ENCODE measurements at places on chromosomes 2 and 18.

DNA sequence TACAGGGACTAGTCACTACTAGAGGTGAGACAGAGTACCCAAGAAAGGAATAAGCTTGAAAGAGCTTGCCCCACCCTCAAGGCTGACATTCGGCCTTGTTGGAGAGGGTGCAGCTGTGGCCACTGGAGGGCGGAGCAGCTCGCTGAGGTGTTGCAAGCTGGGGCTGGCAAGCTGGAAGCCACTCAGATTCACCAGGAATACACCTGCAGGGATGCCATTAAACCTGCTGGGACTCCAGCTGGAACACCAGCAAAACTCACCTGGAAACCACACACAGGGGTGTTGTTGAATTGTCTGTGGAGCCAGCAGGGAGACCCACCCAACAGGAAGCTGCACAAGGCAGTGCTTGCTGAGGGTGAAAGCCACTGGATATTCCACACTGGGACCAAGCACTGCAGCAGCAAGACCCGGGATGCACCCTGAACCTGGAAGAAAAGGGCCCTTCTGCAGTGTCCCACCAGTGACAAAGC is 26.1 kb downstream of the KCTD18 start:
- DNase-seq: peak; percentile 20

- DNase-seq: no peak
Observed at GRCh38 chr2:207225773-207226172, 60.0 kb upstream of the KLF7 start.

GRCh38 chr2:117562654-117563053 is 251.8 kb upstream of the DDX18 start:
- DNase-seq: no peak

- no peak for DNase-seq
Observed at GRCh38 chr2:120825370-120826259, 89.9 kb downstream of the GLI2 start.

DNA sequence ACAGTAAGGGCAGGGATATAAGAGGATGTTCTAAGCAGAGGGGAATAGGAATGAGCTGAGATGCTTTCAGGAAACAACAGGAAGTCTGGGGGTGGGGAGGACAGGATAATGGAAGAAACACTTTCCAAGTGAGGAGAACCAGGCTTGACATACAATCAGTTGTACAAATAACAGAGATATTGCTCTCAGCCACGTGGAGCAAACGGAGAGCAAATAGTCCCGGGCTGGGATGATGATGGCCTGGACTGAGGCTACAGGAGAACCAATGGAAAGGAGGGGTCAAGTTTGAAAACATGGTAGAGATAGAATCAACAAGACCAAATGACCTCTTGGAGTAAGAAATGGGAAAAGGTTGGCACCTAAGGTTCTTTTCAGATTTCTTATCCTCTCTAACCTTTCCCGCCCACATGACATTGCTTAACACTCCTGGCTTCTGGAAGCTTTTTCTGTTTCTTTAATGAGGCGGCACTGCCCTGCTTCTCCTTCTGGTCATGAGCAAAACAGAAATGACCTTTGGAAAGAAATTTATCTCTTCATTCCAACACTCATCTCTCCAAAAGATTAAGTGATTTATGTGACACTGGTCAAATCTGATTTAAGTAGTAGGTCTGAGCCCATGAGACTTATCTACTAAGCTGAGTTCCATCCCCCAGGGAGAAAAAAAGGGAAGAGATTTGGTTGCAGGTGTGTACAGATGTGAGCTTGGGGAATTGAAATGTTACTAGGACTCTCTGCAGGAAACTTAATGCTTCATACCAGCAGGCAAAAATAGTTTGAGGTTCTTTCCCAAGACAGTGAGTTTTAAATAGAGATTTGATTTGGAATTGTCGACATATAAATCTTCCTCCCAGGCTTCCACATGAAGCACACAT is 442.9 kb upstream of the HNRNPA3 start:
- DNase-seq: no peak

DNA sequence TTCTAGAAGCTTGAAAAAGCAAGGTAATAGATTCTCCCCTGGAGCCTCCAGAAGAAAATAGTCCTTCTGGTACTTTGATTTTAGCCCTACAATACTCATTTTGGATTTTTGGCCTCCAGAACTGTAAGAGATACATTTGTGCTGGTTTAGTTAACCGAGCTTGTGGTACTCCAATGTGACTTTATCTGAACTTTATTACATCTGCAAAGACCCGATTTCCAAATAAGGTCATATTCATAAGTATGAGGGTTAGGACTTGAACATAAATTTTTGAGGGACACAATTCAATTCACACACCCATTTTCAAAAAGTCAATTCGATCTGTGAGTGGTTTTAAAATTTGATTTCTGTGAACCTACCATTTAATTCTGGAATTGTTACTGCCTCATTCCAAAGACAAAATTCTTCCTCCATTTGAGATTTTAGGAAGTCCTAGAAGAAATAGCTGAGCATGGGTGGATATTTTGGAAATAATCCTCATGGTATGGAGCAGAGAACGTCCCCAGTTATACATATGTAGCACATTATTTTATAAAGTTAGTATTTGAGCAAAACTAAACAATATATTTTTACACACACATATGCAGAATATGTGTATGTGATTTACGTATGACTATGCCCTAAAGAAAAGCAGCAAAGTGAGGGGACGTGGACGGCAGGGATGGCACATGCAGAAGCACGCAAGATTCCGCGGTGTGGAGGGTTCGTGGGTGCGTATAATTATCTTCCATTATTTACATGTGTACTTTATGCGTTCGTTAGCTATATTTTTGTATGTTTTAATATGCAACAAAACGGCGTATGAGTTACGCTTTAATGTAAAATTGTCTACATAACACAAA is 905 bp upstream of the NUP35 start:
- no peak for DNase-seq

GRCh38 chr2:240494194-240494793 is 58.8 kb downstream of the GPC1 start:
- DNase-seq: no peak

GRCh38 chr18:48925491-48925780 is 25.3 kb downstream of the SMAD7 start:
- no peak for DNase-seq

DNA sequence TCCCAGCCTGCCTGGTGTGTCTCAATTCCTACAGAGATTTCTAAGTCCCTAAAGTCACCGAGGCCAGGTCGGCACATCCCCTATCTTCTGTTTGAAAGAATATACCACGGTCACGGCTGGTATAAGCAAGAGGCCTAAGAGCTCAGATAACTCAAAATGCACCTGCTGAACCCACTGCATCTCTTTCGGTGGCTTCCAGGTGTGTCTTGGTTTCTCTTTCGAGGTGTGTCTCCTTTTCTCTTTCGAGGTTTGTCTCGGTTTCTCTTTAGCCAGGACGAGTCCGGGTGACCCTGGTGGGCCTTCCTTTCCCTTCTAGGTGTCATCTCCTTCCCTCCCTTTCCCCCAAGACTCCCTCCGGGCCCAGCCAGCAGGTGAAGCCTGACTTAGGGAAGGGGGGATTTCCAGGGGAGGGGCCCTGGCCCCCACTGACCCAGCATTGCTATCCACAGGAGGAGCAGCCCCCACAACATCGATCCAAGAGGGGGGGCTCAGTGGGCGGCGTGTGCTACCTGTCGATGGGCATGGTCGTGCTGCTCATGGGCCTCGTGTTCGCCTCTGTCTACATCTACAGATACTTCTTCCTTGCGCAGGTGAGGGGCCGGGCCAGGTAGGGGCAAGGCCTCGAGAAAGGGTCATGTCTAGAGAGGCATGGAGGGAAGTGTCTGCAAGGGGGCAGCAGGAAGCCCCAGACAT is 8.4 kb downstream of the ITM2C start:
- DNase-seq: no peak

- no peak for DNase-seq
Observed at GRCh38 chr18:61047794-61048193, 285.4 kb upstream of the CDH20 start.

GRCh38 chr2:62801814-62802523 is 96.5 kb downstream of the EHBP1 start:
- DNase-seq: no peak

GRCh38 chr2:180707884-180708205 is 272.6 kb upstream of the UBE2E3 start:
- peak; percentile 37 for DNase-seq

GRCh38 chr2:241799522-241800197 is 9.3 kb upstream of the NEU4 start:
- DNase-seq: no peak

DNA sequence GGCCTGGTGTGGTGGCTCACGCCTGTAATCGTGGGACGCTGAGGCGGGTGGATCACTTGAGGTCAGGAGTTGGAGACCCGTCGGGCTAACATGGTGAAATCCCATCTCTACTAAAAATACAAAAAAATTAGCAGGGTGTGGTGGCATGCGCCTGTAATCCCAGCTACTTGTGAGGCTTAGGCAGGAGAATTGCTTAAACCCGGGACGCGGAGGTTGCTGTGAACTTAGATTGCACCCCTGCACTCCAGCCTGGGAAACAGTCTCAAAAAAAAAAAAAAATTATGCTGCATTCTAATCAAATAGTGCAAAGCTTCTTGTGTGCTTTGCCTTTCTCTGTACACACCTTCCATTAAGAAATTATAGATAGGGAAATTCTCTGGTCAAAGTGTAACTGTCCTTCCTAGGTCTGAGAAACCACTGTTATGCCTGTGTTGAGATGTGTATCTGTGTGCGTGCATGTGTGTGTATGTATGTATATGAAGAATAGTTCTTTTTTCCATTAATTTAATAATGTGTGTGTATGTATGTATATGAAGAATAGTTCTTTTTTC is 2.5 kb downstream of the CD28 start:
- DNase-seq: no peak

DNA sequence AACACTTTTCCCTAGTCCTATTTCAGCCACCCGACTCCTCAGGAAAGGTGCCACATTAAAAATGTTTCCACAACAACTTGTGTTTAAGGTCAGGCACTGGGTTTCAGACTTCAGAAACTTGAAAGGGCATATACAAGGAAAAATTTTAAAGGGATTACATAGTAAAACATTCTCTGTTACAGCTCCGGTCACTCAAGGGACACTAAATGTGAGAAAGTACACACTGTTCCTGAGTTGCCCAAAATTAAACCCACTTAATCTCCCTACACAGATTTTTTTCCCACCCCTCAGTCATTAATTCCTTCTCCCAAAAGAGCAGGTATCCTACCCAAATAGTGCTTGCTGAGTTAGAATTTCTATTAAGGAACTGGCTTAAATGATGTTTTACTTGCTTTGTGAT is 14.2 kb downstream of the STK39 start:
- DNase-seq: no peak

- DNase-seq: no peak
Observed at GRCh38 chr18:58891776-58892175, 27.1 kb downstream of the ZNF532 start.

GRCh38 chr2:98149333-98149697 is 62.3 kb downstream of the VWA3B start:
- DNase-seq: no peak

DNA sequence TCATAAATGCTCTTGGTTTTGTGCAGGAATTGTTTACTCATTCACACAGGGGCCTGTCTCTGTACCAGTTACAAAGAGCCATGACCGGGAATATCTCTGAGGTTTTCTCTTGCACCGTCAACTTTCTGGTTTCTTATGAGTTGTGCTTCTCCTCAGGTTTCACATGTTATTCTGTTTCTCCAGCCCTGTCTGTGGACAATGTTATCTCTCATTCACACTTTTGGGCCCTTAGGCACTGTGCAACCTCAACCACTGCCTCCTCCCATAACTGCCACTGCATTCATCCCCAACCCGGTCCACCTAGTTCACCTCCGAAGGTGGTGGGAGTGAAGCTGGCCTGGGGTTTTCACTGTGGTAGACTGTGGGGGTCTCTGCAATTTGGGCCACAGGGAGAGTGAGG is 22.5 kb upstream of the NEDD4L start:
- DNase-seq: no peak

DNA sequence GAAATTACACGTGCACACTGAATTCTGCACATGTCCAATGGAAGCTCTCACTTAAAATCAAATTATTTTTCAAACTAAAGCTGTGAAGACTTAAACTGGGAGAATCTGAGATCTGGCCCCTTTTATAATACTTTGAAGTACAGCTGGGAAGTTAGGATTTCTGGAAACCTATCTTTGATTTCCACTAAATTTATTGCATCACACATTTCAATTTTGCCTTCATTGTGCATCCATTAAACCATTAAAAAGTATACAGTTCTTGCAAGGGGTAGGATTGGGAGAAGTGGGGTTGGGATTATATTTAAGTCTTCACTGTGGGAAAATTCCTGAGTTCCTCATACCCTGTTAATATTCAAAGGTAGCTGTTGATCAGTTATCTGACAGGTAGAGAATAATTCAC is 1229.6 kb upstream of the ZEB2 start:
- no peak for DNase-seq

- DNase-seq: peak; percentile 64
Observed at GRCh38 chr2:174124181-174124580, 124.2 kb downstream of the OLA1 start.

DNA sequence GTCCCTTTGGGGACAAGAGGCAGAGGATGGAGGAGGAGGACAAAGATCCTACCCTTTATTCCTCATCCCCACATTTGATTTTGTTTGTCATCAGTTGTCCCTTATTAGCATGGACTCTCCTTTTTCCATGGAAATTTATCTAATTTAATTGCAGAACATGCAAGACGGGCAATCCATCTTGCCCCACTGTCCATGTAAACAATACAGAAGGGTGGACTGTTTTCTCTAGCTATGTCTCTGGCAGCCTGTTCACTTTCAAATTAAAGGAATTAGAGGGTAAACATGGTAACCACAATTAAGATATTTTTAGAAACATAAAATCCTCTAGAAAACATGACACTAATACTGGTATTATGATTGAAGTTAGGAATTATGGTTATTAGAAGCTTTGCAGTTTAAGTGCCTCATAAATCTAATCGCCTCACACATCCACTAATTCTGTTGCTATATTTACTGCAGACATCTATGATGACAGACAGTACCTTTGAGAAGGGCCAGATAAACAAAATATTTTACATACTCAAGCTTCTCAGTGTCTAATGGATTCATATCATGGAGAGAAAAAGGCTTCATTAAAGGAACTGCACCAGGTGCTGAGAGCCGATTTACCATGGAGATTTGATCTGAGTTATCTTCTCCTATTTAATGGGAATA is 215.5 kb downstream of the LNPK start:
- peak; percentile 7 for DNase-seq

GRCh38 chr18:675307-675706 is 17.9 kb downstream of the TYMS start:
- DNase-seq: no peak

GRCh38 chr18:10131460-10132395 is 217.9 kb downstream of the VAPA start:
- no peak for DNase-seq

GRCh38 chr2:172985139-172985892 is 90.3 kb upstream of the MAP3K20 start:
- DNase-seq: no peak

- no peak for DNase-seq
Observed at GRCh38 chr18:78813936-78814710, 165.5 kb upstream of the SALL3 start.

- DNase-seq: no peak
Observed at GRCh38 chr2:27572998-27573429, 9.8 kb upstream of the ZNF512 start.

- no peak for DNase-seq
Observed at GRCh38 chr2:207772081-207772843, 2.6 kb upstream of the FZD5 start.

GRCh38 chr2:12236136-12236844 is 480.4 kb upstream of the TRIB2 start:
- no peak for DNase-seq

- no peak for DNase-seq
Observed at GRCh38 chr2:36511858-36512603, 85.9 kb downstream of the FEZ2 start.

All from NCI-H2081 treated with DMSO at 0.1 percent for 48 hours (cell line).